ENCODE measurements at places on chromosomes 12 and 14.
A peak's percentile ranks its signal among the peaks of the same experiment; 100 is the strongest.

DNA sequence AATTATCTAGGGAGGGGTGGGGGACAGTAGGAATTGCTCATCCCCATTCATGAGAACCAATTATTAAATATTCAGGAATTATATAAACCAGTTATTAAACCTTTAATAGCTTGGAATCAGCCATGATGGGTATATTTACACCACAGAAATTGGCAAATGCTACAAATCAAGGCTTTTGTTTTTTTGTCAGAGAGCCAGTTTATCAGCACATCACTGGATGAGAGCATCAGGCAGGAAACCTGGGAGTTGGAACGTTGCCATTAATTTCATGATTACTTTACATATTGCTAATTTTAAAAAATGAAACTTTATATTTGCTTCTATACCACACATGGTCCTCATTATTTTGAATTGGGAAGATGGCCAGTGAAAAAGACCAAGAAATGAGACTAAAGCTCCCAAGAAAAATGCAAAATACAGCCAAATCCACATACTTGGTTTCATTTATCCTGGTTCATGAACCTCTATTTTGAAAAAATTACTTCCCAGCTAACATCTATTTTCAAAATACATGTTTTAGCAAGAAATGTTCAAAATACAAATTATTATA lies 48.4 kb downstream of the ATL1 start:
- no peak for DNase-seq

GRCh38 chr12:6450091-6450868 lies 1.6 kb upstream of the TAPBPL start:
- DNase-seq, result no peak

DNA sequence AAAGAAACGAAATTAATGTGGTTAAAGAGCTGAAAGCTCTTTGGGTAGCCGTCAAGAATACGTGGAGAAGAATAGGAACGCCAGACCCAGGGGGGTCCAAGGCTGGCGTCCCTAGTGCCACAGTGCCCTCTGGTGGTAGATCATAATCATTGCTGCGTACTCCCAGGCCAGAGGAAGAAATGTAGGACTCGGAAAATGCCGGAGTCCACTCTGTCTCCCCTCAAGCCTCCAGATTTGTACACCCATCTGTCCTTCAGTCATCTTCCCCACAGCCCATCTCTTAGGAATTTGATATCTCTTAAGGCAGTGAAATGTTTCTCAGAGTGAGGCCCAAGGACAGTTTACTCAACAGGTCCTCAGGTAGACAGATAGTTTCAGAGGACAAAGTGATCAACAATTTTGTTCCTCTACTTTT lies 25.4 kb upstream of the PLEKHG6 start:
- DNase-seq, result peak; percentile 72

DNA sequence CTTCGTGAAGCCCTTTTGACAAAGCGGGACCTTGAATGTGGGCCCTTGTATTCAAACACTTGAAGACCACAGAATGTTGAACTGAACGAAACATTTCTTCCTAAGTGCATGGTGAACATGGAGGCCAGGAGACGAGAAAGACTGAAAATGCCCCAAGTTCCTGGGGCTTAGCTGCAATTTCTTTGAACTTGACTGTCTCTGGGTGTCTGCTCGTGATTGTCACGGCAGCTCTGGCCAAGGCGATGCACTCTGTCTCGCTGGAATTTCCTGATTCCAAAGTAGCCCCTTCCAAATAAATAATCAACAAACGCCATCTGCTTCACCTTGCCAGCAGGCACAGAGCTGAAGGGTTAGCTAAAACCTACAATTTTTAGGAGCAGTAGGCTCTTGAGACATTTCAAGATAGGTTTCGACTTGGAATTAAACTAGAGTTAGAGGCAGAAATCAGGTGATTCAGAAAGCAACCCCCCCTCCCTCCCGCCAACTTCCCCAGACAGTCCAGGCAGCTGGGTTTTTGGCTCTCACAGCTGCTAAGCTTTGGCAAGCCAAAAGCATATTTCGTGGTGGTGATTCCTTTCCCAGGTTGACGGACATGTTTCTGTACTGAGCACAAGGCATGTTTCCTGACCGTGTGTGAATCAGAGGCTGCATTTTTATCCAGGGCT lies 13.5 kb upstream of the IRF2BPL start:
- no peak for DNase-seq

GRCh38 chr14:68320495-68320894 lies 472.4 kb downstream of the ZFP36L1 start:
- DNase-seq, result no peak

GRCh38 chr14:103870144-103870876 lies 22.9 kb upstream of the PPP1R13B start:
- no peak for DNase-seq
